ENCODE measurements at places on chromosomes 12 and 14. TPM values are rescaled to one million over a fixed set of nuclear protein-coding genes. Genes with fewer than 3 reads are reported as not detected.

Gene EEF1AKMT3
- 6.6 TPM for total RNA-seq

Gene NEMP1
- total RNA-seq = 11.8 TPM

Gene REM2
- total RNA-seq = 0.34 TPM

Gene SDR9C7
- not detected for total RNA-seq

Gene AMN
- total RNA-seq = not detected

Gene KIF21A
- total RNA-seq = 11.2 TPM

Gene GPN3
- total RNA-seq = 23.7 TPM

Gene RASAL1
- not detected for total RNA-seq

Gene KCNJ8
- 24.4 TPM for total RNA-seq

Gene IL26
- total RNA-seq = not detected

DNA sequence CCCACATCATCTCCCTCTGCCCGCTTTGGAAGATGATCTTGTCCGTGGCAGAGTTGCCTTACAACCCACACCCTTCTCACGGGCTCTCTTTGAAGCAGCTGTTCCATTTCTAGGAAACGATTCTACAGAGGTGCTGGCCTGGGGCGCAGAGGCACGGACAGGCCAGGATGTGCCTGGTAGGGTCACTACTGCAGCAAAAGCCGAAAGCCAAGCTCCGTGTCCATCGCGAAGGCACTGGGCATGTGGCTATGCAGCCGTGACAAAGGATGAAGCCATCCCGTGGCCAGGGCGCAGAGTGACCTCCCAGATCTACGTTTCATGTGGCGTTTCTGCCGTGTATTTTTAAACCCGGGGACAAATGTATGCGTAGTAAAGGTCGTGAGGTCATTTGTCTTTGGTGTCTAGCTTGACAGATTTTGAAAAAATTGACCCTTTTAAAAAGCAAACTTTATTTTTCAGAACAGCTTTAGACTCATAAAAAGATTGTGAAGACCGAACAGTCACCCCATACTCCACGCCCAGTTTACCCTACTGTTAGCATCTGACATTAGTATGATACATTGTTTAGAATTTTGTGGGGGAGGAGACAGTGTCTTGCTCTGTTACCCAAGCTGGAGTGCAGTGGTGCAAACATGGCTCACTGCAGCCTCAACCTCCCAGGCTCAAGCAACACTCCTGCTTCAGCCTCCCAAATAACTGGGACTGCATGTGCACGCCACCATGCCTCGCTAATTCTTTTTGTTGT, 40.4 kb upstream of the NCOR2 start:
- DNase-seq = no peak

GRCh38 chr14:40252817-40253447, 820.7 kb upstream of the FBXO33 start:
- DNase-seq = no peak

DNA sequence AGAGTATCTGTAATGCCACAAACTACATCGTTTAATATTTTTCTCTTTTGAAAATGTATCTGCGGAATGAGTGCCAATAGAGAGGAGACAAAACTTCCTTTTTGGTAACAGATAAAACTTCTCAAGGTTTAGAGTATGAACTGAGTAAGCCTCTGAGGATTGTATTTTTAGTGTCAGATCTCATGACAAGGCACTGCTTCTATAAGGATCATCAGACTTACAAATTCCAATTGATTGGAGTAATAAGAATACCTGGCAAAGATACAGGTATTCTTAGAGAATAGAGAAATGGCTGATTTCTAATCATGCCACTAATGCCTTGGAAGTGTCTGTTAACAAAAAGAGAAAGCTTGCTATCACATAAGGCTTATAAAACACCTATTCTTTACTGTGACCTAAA, 45.3 kb downstream of the SLC35F4 start:
- no peak for DNase-seq

- DNase-seq = no peak
Observed at GRCh38 chr12:26754148-26754547, 78.8 kb downstream of the ITPR2 start.

GRCh38 chr14:54975856-54976255, 51.0 kb downstream of the WDHD1 start:
- DNase-seq = no peak

DNA sequence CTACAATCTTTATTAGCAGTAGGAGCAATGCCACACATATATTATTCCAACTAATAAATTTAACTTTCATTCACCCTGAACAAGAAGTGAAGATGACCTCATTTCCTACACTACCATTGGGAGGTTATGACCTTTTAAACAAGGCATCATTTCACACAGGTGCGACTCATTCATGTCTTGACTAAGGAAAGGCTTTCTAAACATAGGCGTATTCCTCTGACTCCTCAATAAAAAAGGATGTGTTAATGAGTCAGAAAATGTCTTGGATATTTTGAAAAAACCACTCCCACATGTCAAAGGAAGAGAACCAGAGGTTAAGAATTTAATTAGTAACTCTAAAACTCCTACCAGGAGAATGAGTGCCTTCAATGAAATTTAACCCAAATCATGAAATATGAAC, 115.2 kb downstream of the PRICKLE1 start:
- no peak for DNase-seq

- no peak for DNase-seq
Observed at GRCh38 chr14:31405599-31406232, 14.6 kb downstream of the HEATR5A start.

DNA sequence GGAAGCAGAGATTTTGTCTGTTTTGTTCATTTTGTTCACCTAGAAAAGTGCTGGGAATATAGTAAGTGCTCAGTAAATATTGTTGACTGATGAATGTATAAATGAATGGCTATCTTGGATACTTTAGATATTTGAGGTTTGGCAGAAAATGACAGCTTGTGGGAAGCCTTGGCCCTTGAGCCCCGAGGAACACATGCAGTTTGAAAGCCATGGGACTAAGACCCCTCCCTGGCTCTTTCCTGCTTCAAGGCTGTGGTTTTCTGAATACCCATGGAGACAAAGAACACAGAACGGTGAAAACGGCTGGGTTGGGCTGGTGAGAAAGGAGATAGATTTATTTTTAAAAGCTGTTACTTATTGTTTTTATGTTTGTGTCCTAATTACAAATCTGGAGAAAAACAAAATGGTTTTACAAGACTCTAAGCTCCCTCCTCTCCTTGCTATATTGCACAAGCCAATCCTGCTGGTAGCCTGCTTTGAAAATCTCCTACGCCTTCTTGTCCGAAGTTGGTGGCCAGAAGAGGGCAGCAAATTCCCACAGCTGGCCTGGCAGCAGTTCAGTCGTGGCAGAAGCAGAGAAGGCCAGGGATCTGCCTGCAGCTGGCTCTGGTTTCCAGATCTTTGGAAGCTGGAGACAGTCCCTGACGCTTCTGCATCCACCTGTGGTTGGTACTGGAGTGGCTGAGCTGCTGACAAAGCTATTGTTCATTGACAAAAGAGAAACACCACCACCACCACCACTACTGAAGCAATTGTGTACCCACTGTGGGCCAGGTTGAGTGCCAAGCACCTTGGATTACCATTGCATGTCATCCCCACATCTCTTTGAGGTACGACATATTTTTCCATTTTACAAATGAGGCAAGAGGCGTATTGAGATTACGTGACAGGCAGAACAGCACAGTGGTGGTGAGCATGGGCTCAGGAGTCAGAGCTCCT, 5.2 kb upstream of the KRT85 start:
- DNase-seq = peak; percentile 94

GRCh38 chr12:70883855-70884254, 36.7 kb downstream of the PTPRR start:
- DNase-seq = no peak

GRCh38 chr14:105701456-105702274, 175.3 kb downstream of the TMEM121 start:
- DNase-seq = no peak

- DNase-seq = no peak
Observed at GRCh38 chr14:52781629-52782028, 9.8 kb downstream of the GNPNAT1 start.

GRCh38 chr12:122350141-122350848, 72.2 kb downstream of the CLIP1 start:
- DNase-seq = no peak

DNA sequence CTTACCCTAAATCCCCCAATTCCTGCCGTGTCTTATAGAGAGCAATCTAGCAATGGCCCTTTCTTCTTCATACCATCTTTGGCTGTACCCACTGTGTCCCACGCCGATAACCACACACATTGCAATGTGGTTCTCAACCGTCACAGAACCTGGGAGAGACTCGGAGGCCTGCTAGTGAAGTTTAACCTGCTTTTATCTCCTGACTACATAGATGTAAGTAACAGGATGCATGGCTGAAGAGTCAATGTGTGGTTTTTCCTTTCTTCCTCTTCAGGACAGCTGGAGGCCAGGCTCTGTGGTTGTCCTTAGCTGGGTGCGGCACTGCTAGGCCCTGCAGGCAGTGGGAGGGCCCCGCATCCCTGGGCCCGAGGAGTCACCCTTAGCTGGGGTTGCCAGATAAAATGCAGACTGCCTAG, 51.3 kb downstream of the ZNF664 start:
- no peak for DNase-seq

DNA sequence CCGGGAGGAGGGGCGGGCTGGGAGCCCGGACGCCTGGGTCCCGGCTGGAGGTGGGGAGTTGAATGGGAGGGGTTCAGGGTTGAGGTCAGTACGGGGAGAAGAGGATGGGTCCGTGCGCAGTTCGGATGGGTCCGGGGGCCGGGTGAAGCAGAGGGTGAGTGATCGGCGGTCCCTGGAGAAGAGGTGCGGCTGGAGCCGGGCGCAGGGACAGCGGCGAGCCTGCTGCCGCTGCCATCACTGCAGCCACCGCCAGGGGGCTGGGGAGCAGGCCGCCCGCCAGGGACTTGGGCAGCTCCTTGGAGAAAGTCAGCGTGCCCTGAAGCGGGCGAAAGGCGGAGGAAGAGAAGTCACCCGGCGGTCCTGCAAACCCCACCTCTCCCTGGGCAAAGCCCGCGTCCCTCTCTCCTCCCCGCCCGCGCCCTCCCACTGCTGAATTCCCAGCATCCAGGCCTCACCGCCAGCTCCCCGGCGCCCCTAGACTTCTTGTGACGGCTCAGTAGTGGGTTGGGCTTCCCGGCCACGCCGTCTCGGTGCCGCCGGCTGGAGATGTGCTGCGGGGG, 6.0 kb upstream of the GPR84 start:
- DNase-seq = no peak

DNA sequence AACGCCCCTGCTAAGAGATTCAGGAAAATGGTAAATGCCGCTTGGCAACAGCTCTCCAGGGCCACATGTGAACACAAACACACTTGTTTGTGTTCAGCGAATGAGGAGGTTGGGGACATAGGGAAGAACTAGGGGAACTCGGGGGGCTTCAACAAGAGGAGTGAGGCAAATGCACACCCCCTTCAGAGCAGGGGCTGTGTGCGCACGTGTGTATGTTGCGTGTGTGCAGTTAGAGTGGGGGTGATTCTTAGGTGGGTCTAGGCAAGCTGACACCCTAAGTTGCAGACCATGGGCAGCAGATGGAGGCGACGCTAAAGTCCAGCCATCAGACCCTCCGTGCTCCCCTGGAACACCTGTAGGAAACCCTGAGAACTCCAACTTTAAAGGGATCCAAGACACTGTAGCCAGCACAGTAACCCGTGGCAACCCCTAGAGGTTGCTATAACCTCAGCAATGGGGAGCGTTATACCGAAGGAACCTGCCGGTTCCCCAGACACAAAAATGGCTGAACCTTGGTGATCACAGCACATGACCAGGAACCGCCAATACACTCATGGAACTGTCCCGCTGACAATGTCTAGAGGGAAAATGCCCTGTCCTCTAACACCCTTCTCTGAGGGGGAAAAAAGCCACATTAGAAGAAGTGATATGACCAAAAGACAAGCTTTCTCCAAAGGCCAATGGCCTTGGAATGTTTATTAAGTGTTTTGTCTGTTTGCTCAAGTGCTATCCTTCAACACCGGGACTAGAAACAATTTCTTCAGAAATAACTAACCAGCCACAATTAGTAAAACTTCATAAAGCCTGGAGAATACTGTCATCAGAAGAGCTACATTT, 86.5 kb upstream of the CEP83 start:
- DNase-seq = no peak

DNA sequence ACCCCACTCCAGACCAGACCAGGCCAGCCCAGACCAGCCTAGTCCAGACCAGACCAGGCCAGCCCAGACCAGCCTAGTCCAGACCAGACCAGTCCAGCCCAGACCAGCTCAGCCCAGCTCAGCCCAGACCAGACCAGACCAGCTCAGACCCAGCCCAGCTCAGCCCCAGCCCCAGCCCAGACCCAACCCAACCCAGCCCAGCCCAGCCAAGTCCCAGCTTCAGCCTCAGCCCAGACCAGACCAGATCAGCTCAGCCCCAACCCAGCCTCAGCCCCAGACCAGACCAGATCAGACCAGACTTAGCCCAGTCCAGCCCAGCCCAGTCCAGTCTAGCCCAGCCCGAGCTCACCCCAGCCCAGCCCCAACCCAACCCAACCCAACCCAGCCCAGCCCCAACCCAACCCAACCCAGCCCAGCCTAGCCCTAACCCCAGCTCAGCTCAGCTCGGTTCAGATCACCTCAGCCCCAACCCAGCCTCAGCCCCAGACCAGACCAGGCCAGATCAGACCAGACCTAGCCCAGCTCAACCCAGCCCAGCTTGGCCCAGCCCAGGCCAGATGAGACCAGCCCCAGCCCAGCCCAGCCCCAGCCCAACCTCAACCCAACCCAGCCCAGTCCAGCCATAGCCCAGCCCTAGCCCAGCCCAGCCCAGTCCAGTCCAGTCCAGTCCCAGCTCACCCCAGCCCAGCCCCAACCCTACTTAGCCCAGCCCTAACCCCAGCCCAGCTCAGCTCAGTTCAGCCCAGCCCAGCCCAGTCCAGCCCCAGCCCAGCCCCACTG, 204.7 kb downstream of the BCL11B start:
- peak; percentile 55 for DNase-seq

GRCh38 chr12:132441871-132442863, 47.8 kb upstream of the FBRSL1 start:
- no peak for DNase-seq

DNA sequence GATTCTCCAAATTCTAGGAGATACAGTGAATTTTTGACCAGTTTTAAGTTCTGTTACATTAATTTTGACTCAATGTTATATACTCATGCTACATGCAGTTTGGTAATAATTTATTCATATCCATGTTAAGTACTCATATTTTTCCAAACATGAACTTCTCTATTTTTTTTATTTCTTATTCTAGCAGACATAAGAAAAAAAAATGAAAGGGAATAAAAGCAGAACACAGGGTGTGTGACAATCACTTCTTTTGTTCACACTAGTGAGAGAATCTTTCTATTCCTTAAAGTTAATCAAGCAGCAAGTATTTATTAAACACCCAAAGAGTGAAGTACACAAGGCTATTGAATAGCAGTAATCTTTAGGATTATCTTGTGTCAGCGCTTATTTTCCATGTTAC, 171.1 kb upstream of the ATP2B1 start:
- DNase-seq = no peak

GRCh38 chr12:91327131-91327530, 144.5 kb upstream of the DCN start:
- no peak for DNase-seq

DNA sequence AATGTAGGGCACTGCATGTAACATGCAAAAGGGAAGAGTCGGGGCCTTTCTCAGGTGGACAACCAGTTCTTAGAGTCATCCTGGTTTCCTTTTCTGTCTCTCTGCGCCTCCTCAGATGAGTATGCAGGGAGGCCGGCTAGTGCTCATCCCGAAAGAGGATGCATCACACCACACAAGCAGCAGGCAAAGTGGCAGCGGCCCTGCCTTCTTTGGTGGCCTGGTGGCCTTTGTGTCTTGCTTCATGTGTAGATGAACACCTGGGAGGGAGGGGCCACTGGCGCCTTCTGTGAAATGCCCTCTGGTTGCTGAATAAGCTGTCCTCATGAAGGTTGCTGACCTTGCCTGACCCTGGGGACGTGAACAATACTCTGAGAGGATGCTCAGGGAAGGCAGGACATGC, 18.0 kb downstream of the SLC24A4 start:
- DNase-seq = no peak

Measured in esophagus muscularis mucosa (tissue), 4 donors.